Stimulated activated CD8-positive, alpha-beta memory T cell treated with anti-CD3 and anti-CD28 coated beads, Interleukin-7, amount 100 ng/mL, for 1 hour (primary cell): ENCODE measurements at places on chromosomes 3 and 15.

DNA sequence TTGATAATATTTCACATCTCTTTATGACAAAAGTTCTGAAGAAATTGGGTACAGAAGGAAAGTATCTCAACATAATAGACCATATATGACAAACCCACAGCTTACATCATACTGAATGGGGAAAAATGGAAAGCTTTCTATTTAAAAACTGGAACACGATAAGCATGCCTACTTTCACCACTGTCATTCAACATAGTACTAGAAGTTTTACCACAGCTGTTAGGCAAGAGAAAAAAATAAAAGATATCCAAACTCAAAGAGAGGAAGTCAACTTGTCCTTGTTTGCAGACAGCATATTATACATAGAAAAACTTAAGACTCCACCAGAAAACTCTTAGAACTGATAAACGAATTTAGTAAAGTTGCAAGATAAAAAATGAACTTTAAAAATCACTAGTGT is 40.3 kb downstream of the COPS2 start:
- no peak for DNase-seq

- no peak for DNase-seq
Observed at GRCh38 chr3:134817297-134817696, 22.2 kb downstream of the EPHB1 start.

GRCh38 chr3:77392181-77392580 is 352.3 kb downstream of the ROBO2 start:
- no peak for DNase-seq

- DNase-seq, result no peak
Observed at GRCh38 chr15:101427606-101428487, 61.7 kb downstream of the PCSK6 start.

- DNase-seq, result no peak
Observed at GRCh38 chr3:173789530-173790162, 392.1 kb downstream of the NLGN1 start.

GRCh38 chr3:101193957-101194356 is 126.4 kb downstream of the IMPG2 start:
- DNase-seq, result no peak
